ENCODE measurements at places on chromosomes 13 and 19.

DNA sequence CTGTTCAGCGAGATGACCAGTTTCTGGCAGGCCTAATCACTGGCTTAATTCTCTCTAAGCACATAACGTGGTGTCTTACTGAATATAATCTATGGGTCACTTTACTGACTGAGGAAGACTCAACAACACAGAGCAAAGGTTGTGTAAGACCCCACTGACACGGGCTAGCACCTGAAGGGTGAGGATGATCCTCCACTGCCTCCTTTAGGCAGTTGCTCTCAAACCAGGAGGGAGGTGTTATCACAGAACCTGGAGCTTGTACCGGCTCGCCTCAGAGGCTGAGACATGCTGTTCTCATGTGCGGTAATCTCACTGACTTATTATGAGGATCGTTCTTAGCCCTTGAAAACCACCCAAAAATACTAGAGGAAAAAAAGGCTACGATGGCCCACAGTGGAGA, 28.3 kb downstream of the RCBTB2 start:
- no peak for DNase-seq

GRCh38 chr13:40515702-40516101, 150.7 kb downstream of the FOXO1 start:
- DNase-seq = no peak

GRCh38 chr13:112483299-112483698, 104.7 kb downstream of the TUBGCP3 start:
- DNase-seq = no peak

GRCh38 chr19:54448040-54448773, 792 bp upstream of the LENG8 start:
- DNase-seq = peak; percentile 67

DNA sequence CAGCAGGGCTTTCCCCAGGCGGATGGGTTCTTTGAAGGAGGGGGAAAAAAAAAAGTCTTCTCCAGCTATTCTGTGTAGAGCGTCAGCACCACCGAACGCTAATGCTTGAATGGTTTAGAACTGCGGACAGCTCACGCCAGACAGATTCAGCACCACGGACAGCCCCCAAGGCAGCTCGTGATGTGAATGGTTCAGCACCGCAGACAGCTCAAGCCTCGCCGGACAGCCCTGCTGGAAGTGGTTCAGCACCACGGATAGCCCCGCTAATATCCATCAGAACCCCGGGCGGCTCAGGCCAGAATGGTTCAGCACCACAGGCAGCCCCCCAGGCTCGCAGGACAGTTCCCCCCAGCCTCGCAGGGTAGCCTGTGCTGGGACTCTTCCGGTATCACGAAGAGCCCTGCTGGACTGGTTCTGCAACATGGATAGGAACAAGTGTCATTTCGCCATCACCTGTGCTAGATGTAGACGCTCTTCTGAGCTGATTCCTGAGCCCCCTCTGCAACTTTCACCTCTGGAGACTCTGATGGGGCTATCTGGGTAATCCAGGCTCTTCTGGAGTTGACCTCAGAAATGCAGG, 4.9 kb upstream of the SMIM17 start:
- DNase-seq = peak; percentile 84

- DNase-seq = no peak
Observed at GRCh38 chr19:43622070-43622469, 2.6 kb upstream of the ZNF428 start.

DNA sequence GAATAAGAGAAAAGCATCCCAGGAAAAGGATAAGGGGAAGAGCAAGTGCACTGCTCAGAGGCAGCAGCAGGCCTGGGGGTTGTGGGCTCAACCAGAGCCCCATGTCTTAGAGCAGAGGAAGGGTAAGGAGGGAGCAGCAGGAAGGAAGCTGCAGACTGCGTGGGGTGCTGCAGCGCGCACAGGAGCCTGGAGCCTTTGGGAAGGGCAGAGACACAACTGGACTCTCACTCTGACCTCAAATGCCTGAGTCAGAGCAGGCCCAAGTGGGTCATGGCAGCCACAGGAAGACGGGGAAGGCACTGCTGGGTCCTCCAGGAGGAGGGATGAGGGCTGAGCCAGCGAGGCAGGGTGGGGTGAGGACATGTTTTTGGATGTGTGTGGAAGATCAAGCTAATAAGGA, 31.6 kb downstream of the SIGLEC7 start:
- no peak for DNase-seq

GRCh38 chr13:24851546-24851945, 87.6 kb downstream of the RNF17 start:
- DNase-seq = no peak

DNA sequence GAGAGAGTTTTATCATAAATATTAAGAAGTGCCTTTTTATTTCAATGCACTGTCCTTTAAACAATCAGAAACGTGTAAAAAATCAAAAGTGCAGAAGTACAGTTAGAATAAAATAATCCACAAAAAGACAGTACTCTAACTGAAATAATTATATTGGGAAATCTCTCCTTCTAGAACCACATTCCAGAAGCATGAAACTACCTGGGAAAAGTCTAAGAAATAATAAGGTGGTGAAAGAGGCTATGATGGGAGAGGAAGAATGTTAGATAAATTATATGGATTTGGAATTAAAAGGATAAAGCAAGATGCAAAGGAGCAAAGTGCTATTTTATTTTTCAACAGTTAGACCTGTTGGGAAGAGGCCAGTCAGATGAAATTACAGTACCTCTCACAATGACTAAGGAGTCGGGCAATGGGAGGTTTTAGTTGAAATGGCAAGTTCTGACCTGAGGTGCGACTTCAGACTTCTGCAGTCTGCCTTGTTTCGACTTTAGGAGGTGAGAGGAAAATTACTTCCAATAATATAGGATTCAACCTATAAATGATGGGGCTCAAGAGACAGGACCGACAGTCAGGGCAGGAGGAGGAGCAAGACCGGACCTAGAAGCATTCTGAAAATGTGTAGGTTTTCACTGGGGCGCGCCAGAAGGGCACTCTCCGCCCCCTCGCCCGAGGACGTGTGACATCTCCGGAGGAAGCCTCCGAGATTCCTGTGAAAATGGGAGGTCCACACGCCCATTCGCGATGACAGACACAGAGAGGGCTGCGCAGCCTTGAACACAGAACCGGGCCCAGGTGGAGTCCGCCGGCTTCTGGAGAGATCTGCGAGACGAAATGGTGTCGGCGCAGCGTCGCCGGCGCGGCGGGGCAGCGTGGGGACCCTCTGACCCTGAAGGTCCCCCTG, 717 bp downstream of the SPRYD7 start:
- peak; percentile 55 for DNase-seq

- DNase-seq = peak; percentile 49
Observed at GRCh38 chr19:5953680-5954213, 24.2 kb downstream of the RANBP3 start.

DNA sequence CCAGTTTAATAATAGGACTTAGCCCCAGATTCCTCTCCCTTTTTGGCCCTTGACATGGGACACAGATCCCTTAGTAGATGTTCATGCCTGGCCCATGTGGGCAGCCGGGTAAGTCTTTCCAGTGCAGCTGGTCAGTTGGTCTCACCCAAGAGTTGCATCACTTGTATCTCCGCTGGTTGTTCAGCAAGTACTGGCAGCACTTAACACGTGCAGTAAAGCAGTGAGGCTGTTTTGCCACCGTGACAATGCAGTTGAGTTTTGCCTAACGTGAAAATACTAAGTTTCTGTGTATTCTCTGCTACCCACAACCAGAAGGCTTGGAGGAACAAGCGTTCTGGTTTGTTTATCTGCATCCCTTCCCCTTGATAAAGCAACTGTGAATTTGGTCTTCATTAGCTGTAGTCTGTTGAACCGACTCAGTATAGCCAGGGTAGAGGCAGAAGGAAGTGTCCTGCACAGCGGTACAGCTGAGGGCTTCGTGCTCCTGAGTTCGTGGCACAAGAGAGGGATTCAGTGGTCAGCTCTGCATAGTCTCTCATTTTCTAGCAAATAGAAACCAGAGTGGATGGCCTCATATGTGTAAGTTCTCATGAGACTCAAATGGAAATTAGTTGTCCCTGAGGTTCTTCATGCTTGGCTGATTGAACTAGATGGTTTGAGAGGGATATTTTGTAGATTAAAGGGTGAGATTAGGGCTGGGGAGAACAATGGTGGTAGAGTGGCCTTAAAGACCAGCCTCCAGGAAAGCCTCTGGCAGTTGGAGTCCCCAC, 50.3 kb downstream of the ARHGEF7 start:
- DNase-seq = no peak

DNA sequence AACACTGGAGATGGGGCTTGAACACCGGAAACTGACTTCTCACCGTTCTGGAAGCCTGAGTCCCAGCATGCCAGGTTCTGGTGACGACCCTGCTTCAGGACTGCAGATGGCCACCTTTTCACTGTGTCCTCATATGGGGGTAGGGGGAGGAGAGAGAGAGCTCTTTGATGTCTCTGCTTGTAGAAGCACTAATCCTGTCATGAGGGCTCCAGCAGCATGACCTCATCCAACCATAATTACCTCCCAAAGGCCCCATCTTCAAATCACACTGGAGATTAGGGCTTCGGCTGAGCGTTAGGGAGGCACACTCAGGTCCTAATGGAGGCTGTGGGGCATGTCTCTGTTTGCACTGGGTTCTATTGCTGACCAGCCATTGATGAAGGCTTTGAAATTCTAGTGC, 255.3 kb downstream of the TEX29 start:
- no peak for DNase-seq

GRCh38 chr13:112821340-112822055, 131.7 kb downstream of the ATP11A start:
- no peak for DNase-seq

- peak; percentile 88 for DNase-seq
Observed at GRCh38 chr19:48390188-48391099, 907 bp downstream of the KDELR1 start.

GRCh38 chr19:45595814-45596213, 6.2 kb downstream of the GPR4 start:
- DNase-seq = no peak

DNA sequence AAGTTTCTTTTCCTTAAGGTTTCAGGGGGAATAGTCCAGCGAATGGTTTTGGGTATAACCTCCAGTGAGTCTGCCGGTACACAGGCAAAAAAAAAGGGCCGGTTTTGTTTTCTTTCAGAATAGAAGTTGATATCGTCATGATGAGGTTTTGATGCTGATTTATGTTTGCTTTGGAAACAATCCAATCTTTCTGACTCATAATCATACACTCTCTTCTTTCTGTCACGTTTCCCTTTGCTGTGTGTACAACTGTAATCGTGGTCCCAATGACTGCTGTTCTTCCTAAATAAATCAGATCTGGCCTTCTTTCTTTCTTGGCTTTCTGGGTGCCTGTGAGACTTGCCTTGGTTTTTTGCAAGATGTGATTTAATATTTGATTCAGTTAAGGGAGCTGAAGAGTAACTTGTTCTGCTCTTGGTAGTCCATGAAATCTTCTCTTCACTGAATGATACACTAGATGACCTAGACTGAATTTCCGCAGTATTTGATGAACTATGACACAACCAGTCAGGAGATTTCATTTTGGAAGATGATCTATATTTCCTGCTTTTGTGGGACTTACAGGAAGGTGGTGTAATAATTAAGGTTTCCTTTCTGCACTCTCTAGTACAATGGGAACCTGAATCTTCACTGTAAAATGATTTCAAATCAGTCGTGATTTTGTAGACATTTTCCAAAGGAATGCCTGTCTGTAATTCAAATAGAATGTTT, 34.9 kb upstream of the METTL21C start:
- no peak for DNase-seq

DNA sequence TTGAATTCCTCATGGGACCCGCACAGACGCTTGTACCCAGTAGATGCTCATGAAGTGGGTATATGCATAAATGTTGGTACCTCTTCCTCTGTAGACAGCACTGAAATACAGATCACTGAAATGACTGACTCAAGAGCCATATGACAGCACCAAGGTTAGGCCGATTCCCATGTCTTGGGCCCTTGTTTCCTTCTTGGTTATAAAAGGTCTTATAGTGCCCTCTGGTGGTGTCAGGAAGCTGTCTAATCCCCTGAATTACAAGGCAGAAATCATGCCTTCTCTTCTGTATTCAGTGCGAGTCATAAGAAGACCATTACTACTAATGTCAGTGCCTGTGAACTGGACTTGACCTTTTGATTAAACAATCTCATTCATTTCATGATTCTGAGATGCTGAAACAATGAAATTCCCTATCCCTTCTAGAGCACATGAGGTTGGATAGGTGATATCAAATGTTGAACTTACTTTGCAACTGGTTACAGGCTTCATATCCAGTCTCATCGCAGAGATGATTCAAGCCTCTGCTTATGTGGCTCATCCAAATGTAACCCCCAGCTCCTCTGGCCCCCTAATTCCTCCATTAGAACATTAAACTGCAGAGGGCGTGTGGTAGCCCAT, 59.7 kb downstream of the SPATA13 start:
- no peak for DNase-seq

DNA sequence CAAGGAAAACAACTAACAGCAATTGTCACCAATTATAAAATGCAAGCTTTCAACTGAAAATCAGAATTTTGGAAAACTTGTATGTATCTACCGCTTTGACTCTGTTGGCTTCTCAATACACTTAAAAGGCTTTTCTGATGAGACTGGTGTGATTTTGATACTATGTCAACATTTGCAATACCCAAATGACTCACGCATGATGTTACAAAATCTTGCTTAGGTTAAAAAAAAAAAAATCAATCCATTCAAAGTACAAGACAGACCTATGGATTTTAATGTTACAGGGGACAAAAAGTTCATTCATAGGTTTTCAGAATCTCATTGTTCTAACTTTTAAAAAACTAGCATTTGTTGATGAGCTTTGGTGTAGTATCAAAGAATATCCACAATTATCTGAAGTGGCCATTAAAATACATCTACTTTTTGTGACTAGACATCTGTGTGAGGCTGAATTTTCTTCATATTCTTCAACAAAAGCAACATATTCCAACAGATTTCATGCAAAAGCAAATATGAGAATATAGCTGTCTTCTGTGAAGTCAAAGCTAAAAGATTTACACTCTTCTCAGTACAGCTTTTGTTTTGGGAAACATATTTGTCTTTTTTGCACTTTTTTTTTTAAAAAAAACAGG, 10.7 kb downstream of the ELF1 start:
- DNase-seq = no peak

- no peak for DNase-seq
Observed at GRCh38 chr13:79631051-79631659, 150.2 kb downstream of the NDFIP2 start.

GRCh38 chr13:20391597-20392452, 133.8 kb downstream of the CRYL1 start:
- no peak for DNase-seq

GRCh38 chr13:72314210-72314609, 413.2 kb downstream of the MZT1 start:
- no peak for DNase-seq

GRCh38 chr19:1130771-1131717, 27.2 kb downstream of the GPX4 start:
- DNase-seq = no peak

- no peak for DNase-seq
Observed at GRCh38 chr13:20264271-20265018, 32.3 kb upstream of the GJB6 start.

DNA sequence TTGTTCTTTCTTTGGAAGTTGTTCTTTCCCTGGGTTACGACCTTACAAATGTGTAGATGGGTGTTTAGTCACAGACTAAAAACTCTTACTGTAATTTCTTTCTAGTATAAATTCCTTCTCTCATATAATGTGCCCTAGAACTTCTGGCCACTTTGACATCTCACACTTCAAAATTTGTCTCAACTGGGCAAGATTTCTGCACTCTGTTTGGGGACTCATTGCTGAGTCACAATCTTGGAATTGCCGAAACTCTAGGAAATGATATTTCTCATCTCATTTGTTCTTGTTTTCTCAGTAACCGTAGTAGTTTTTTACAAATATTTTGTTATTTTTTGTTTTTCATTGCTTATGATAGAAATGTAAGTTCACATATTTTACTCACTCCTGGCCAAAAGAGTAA, 2523.2 kb upstream of the PCDH20 start:
- no peak for DNase-seq
